Aorta (tissue), 5 donors: ENCODE measurements at places on chromosomes 12 and 14. TPM values are rescaled to one million over a fixed set of nuclear protein-coding genes. Genes with fewer than 3 reads are reported as not detected.

- H3K4me3 ChIP-seq, result no peak overlapping the region
- no peak for DNase-seq
- no peaks in the 10 kb centered on the region for H3K27me3 ChIP-seq
- H3K36me3 ChIP-seq, result no peaks in the 10 kb centered on the region
Measured at GRCh38 chr14:69491193-69491592, 6.7 kb downstream of the PLEKHD1 start.

DNA sequence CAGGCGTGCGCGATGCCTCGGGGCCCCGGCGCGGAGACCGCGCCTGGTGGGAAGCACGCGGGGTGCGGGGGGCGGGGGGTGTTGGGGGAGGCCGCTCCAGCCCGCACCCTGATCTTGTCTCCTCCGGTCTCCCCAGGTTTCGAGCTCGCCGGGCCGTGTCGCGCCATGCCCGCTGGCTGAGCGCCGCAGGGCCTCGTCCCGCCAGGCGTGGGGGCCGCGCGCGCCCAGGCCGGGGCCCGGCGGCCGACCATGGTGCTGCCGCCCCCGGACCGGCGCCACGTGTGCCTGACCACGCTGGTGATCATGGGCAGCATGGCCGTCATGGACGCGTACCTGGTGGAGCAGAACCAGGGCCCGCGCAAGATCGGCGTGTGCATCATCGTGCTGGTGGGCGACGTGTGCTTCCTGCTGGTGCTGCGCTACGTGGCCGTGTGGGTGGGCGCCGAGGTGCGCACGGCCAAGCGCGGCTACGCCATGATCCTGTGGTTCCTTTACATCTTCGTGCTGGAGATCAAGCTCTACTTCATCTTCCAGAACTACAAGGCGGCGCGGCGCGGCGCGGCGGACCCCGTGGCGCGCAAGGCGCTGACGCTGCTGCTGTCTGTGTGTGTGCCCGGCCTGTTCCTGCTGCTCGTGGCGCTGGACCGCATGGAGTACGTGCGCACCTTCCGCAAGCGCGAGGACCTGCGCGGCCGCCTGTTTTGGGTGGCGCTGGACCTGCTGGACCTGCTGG, 2.4 kb downstream of the TMEM121 start:
- no peaks in the 10 kb centered on the region for H3K4me1 ChIP-seq
- no peak overlapping the region for H3K27ac ChIP-seq
- DNase-seq, result no peak
- no peaks in the 10 kb centered on the region for H3K27me3 ChIP-seq
- H3K36me3 ChIP-seq, result no peaks in the 10 kb centered on the region

Gene SRRM4
- polyA plus RNA-seq, result 0.13 TPM

- H3K4me1 ChIP-seq, result no peaks in the 10 kb centered on the region
- no peak for DNase-seq
- no peaks in the 10 kb centered on the region for H3K27me3 ChIP-seq
- no peak overlapping the region for H3K4me3 ChIP-seq
- H3K27ac ChIP-seq, result no peak overlapping the region
Measured at GRCh38 chr12:14408208-14408607, 42.7 kb downstream of the ATF7IP start.

Gene CNPY2
- 149 TPM for polyA plus RNA-seq

Gene AQP5
- not detected for polyA plus RNA-seq

Gene RPL10L
- polyA plus RNA-seq, result not detected

Gene MMP19
- polyA plus RNA-seq, result 94.4 TPM

- H3K4me3 ChIP-seq, result no peak overlapping the region
- peak; percentile 62 for DNase-seq
- H3K36me3 ChIP-seq, result no peaks in the 10 kb centered on the region
- no peak overlapping the region for H3K27ac ChIP-seq
- H3K4me1 ChIP-seq, result no peaks in the 10 kb centered on the region
Measured at GRCh38 chr14:87888136-87888999, 104.6 kb downstream of the GALC start.

DNA sequence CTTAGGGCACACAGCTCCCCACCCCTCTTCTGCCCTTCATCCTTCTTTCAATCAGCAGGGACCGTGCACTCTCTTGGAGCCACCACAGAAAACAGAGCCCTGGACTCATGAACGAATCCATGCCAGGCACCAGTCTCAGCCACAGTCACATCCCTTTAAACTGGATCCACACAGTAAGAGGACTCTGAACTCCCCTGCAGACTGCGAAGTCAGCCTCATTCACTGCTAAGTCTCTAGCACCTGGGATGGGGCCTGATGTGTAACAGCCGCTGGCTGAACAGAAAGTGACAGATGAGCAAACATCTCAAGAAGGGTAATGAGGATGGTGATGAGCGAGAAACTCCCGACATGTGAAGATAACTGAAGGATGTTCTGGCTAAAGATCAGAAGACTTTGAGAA, 45.8 kb upstream of the IQSEC3 start:
- H3K4me1 ChIP-seq, result no peaks in the 10 kb centered on the region
- H3K4me3 ChIP-seq, result no peak overlapping the region
- no peaks in the 10 kb centered on the region for H3K27me3 ChIP-seq

Gene KRT79
- polyA plus RNA-seq, result not detected

DNA sequence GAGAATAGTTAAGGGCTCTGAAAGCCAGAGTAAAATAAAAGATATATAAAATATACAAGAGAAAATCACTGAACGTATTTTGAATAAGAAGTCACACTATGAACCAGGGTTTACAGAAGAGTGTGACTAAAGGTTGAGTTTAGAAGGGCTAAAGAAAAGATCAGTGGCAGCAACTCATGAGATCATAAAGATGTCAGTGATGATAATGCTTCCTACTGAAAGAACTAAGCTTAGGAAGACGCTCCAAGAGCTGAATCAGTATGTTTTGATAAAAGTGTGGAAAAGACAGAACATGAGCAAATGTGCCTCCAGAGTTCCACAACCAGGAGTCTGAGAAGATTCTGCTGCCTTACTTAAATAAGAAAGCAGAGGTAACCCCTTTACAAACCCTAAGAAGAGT, 74.6 kb downstream of the KITLG start:
- H3K4me3 ChIP-seq, result no peak overlapping the region
- no peaks in the 10 kb centered on the region for H3K27me3 ChIP-seq
- no peaks in the 10 kb centered on the region for H3K36me3 ChIP-seq
- no peaks in the 10 kb centered on the region for H3K4me1 ChIP-seq
- no peak overlapping the region for H3K27ac ChIP-seq

- H3K36me3 ChIP-seq, result no peaks in the 10 kb centered on the region
- H3K4me1 ChIP-seq, result no peaks in the 10 kb centered on the region
- no peak overlapping the region for H3K27ac ChIP-seq
- H3K27me3 ChIP-seq, result no peaks in the 10 kb centered on the region
- DNase-seq, result no peak
Measured at GRCh38 chr12:59736359-59736758, 140.5 kb downstream of the SLC16A7 start.

Gene TAS2R42
- not detected for polyA plus RNA-seq

DNA sequence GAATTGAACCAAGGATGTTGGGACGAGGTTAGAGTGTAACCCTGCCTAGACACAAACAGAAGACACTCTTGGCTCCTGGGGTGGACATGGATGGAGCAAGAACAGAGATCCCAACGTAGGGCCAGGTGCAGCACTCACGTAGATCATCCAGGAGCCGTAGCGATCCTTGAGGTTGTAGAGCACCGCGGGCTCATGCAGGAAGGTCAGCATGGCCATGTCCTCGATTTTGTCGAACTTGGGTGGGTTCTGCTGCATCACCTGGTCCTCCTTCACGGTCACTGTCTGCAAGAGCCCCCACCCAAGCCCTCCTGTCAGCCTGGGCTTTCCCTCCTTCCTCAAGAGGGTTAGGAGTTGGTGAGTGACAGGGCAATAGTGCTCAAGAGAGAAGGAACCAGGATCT, 2.5 kb downstream of the MYH7 start:
- no peaks in the 10 kb centered on the region for H3K4me1 ChIP-seq
- no peak overlapping the region for H3K27ac ChIP-seq
- H3K27me3 ChIP-seq, result no peaks in the 10 kb centered on the region
- H3K4me3 ChIP-seq, result no peak overlapping the region
- no peak for DNase-seq
- no peaks in the 10 kb centered on the region for H3K36me3 ChIP-seq

- peaks cover 4% of the 10 kb centered on the region for H3K36me3 ChIP-seq
- no peaks in the 10 kb centered on the region for H3K4me1 ChIP-seq
- DNase-seq, result peak; percentile 64
- H3K27me3 ChIP-seq, result no peaks in the 10 kb centered on the region
- H3K27ac ChIP-seq, result no peak overlapping the region
- H3K4me3 ChIP-seq, result no peak overlapping the region
Measured at GRCh38 chr14:20697273-20698017, 8.9 kb downstream of the ANG start.

DNA sequence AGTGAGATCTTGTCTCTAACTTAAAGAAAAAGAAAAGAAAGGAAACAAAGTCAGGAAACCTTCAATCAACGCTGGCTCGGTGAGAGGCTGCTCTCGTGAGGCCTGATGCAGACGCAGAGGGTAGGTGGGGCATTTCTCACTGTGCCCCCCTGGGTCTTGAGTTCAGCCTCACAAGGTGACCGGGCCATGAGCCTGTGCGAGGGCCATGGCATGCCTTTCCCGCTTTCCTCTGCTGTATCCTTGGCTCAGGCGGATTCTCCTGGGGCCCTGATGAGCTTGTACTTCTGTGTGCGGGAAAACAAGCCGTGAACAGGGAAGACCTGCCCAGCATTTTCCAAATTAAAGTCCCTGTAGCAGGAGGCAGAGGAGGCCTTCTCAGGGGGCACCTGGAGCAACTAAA, 20.2 kb downstream of the ADGRD1 start:
- H3K4me3 ChIP-seq, result no peak overlapping the region
- H3K27me3 ChIP-seq, result no peaks in the 10 kb centered on the region

DNA sequence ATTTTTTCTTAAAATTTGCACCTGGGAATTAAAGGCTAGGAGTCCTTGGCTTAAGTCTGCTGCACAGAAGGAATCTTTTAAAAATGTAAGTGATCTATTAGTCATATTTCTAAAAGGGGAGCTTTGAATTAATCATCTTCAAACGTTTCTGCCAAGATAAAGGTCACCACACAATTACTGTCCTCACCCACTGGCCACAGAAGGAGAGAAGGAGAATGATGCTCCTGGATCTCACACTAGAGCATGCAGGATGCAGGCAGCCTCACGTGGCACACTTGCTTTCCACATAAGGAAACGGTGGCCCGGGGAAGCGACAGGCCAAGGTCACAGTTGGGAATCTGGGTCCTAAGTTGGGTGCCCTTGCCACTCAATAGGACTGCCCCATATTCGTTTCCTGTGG, 16.9 kb downstream of the PLEKHG7 start:
- no peak overlapping the region for H3K27ac ChIP-seq
- H3K27me3 ChIP-seq, result no peaks in the 10 kb centered on the region
- H3K36me3 ChIP-seq, result no peaks in the 10 kb centered on the region
- H3K4me1 ChIP-seq, result no peaks in the 10 kb centered on the region
- H3K4me3 ChIP-seq, result no peak overlapping the region
- peak; percentile 46 for DNase-seq

GRCh38 chr14:55585854-55586253, 5.8 kb downstream of the KTN1 start:
- H3K27me3 ChIP-seq, result no peaks in the 10 kb centered on the region
- H3K27ac ChIP-seq, result no peak overlapping the region
- H3K36me3 ChIP-seq, result no peaks in the 10 kb centered on the region

GRCh38 chr12:28759333-28759732, 389.7 kb upstream of the FAR2 start:
- H3K27me3 ChIP-seq, result no peaks in the 10 kb centered on the region
- DNase-seq, result no peak
- no peaks in the 10 kb centered on the region for H3K36me3 ChIP-seq

DNA sequence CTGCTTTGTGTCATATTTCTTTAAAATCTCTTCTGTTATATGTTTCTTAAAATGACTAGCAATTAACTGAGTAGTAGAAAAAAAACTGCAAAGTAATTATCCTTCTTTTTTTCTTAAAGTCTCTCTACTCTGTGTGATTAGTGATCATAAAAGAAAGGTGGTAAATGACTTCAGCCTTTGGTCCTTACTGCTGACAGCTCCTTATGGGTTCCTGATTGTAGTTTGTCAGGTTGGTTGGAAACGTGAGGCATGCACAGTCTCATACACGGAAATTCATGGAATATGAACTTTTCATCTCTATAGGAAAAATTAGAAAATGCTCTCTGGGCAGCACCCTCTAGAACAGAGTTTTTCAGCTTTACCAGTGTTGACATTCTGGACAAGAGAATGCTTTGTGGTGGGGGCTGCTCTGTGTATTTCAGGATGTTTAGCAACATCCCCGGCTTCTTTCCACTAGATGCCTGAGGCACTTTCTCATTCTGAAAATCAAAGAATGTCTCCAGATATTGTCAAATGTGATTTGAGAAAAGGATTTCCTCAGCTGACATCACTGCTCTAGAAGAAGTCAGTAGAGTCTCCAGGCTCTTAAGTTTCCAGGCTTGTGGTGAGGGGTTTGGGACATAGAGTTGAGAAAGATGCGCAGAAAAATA, 121.0 kb downstream of the PIK3C2G start:
- H3K27me3 ChIP-seq, result no peaks in the 10 kb centered on the region
- peaks cover 3% of the 10 kb centered on the region for H3K4me1 ChIP-seq
- H3K36me3 ChIP-seq, result no peaks in the 10 kb centered on the region
- H3K4me3 ChIP-seq, result no peak overlapping the region
- no peak for DNase-seq

- H3K4me3 ChIP-seq, result peak overlapping the region; percentile 88
- peak overlapping the region; percentile 74 for H3K27ac ChIP-seq
- H3K4me1 ChIP-seq, result no peaks in the 10 kb centered on the region
- no peaks in the 10 kb centered on the region for H3K36me3 ChIP-seq
- peak; percentile 82 for DNase-seq
Measured at GRCh38 chr12:122834104-122834920, 945 bp upstream of the HIP1R start.

DNA sequence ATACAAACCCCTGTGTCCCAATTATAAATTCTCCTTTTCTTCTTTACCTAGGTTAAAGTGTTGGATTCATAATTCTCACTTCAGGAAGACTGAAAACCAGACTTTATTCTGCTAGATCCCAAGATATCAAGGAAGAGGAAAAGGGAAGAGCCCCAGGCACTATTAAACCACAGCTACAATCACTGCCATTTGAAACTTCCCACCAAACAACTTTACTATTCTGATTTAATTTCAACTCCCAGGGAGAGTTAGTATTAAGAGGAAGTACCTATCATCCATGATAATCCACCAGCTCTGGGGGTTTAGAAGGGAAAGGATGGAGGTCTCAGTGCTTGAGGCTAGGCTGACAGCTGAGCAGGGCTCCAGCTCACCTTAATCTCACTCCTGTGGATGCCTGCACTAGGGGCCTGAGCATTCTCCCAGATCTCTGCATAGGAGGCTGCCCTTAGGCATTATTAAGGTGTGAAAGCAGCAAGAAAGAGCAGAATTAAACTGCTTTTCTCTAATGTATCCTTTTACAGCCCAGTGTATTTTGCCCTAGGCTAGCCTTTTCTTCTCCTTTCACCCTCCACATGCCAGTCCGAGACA, 52.9 kb downstream of the MYF5 start:
- H3K36me3 ChIP-seq, result no peaks in the 10 kb centered on the region
- no peak overlapping the region for H3K27ac ChIP-seq
- no peak for DNase-seq
- H3K4me3 ChIP-seq, result no peak overlapping the region
- H3K4me1 ChIP-seq, result no peaks in the 10 kb centered on the region
